ENCODE measurements at places on chromosomes 12 and 14.

DNA sequence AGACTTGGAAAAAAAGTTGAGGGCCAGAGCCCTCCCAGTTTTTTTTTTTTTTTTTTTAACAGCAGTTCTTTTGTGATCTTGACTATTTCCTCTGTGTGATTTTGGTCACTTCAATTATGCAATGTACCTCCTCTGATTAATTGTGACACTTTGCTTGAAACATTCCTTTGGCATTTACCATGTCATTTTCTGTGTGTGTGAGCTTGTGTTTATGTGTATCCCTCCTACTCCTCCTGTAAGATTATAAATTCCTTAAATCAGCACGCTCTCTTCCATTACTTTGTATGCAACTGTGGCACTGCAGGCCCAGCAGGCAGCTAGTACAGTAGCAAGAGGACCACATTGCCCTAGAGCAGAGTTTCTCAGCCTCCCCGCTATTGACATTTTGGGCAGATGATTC lies 33.2 kb upstream of the GALNT16 start:
- no peak for DNase-seq

DNA sequence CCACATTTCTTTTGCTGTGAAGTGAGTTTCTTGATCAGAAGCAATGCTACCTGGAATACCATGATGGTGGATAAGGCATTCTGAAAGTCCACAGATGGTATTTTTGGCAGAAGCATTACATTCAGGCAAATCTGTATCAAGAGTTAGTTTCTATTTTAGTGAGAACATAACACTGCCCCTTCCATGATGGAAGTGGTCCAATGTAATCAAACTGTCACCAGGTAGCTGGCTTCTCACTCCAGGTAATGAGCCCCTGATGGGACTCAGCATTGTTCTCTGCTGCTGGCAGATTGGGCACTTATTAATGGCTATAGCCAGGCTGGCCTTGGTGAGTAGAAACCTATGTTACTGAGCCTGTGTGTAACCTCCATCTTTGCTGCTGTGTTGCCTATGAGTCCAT lies 80.7 kb downstream of the KCNA5 start:
- no peak for DNase-seq

GRCh38 chr12:29769162-29769858 lies 14.4 kb downstream of the TMTC1 start:
- DNase-seq = peak; percentile 84

GRCh38 chr12:104494793-104495158 lies 38.0 kb downstream of the CHST11 start:
- peak; percentile 53 for DNase-seq

- no peak for DNase-seq
Observed at GRCh38 chr14:100165831-100166440, 6.5 kb upstream of the DEGS2 start.

GRCh38 chr12:8742501-8742900 lies 44.7 kb downstream of the RIMKLB start:
- peak; percentile 78 for DNase-seq

DNA sequence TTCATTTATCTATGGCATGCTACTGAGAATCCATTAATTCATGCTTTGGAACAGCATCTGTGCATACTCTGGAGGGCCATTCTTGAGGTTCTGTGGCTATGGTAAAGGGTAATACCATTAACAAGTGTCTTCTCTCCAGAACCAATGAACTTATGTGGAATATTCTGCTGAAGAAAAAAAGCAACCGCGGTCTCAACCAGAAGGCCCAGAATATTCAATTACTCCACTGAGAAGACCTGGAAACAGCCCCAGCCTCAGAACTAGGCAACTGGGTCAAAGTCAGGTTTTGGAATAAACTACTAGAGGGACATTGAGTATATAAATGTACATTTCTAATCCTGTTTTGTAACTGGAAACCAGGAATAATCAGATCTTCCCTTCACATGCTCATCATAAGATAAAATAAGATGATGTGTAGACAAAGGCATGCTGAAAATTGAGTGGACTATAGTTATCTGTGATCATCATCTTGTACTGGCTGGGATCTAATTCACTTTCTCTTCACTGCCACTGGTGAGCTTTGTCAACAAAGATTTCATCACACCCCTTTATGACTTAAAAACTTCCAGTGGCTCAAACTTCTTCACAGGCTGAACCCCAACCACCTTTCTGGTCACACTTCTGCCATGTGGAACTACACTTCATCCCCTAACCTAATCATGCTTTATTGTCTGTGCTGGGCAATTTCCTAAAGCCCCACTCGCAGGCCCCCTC lies 6.0 kb downstream of the SPTB start:
- no peak for DNase-seq

DNA sequence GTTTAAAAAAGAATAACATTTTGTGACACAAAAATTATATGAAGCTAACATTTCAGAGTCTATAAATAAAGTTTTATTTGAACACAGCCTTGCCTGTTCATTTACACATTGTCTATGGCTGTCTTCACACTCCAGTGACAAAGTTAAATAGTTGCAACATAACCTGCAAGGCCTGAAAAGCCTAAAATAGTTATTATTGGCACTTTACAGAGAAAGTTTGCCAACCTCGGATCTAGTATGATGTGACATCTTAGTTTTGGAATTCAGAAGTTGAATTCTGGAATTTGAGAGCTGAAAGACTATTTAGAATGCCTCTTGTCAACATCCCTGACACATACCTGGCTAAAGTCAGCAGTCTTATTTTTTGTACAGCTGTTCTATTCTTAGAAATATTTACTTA lies 68.3 kb downstream of the DYRK2 start:
- DNase-seq = peak; percentile 75

DNA sequence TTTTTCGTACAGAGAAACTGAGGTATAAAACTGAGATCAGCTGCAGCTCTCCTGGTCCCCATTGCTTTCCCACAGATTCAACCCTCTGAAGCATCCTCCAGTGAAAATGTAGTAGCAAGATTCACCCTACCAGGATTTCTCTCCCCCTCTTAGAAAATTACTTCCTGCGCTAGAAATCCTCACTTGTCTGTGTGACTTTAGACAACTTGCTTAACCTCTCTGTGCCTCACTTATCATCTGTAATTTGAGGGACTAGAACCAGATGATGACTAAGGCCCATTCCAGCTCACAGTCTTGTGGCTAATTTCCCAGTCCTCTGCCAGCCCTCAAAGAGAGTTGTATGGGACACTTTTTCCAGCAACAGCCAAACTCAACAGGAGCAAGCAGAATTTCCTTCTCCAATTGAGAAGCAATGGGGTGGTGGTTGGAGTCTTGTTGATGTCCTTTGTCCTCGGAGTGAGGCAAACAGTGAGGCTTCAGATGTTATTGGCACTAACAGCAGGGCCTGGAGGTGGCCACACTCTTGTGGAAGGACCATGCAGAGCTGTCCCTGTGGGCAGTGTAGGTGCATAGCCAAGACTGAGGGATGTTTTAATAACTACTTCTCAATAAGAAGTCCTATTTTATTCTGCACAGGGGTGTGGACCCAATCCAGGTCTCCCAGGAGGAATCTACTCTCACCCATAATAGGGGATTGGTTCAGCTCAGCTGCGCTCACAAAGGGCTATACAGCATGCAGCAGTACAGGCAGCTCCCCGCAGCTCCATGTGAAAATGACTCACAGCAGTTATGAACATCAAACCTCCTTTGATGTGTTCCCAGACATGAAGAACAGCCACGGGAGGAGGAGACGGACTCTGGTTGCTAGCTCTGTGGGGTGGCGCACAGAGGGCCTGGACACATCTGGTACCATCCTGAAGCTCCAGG lies 200.1 kb downstream of the DAD1 start:
- DNase-seq = no peak

- no peak for DNase-seq
Observed at GRCh38 chr12:40742041-40742440, 49.8 kb downstream of the CNTN1 start.

GRCh38 chr14:52189325-52189724 lies 78.2 kb upstream of the PTGDR start:
- peak; percentile 14 for DNase-seq

- no peak for DNase-seq
Observed at GRCh38 chr14:41498959-41499358, 107.7 kb upstream of the LRFN5 start.

DNA sequence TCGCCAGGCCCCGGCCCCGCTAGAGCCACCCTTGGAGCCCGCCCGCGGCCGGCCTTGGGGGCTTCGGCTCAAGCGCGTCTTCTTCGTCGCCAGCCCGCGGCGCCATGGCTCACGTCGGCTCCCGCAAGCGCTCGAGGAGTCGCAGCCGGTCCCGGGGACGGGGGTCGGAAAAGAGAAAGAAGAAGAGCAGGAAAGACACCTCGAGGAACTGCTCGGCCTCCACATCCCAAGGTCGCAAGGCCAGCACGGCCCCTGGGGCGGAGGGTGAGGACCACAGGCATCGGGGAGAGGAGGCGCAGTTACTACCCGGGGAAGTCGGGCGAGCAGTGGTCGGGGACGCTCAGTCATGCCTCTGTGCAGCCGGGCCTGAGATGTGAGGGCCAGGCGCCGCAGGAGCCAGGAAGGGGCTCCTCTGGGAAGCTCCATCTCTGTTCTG lies 573 bp downstream of the ARL6IP4 start:
- DNase-seq = peak; percentile 20

DNA sequence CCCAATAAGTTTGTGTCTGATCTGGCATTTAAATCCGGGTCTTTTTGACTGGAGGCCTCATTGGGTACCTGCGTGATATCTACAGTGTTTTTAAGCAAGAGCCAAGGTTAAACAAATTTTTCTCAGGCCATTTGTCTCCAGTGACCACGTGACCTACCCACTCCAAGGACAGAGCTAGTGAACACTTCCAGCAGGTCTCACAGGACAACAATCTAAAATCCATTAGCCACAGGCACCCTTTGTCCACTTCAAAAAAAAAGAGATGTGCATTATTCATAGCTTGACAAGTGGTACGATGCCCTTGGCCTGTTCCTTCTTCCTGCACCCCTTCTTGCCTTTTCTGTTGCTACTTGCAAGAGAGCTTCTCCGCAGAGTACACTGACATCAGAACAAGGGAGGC lies 109.6 kb upstream of the GSC start:
- DNase-seq = no peak

DNA sequence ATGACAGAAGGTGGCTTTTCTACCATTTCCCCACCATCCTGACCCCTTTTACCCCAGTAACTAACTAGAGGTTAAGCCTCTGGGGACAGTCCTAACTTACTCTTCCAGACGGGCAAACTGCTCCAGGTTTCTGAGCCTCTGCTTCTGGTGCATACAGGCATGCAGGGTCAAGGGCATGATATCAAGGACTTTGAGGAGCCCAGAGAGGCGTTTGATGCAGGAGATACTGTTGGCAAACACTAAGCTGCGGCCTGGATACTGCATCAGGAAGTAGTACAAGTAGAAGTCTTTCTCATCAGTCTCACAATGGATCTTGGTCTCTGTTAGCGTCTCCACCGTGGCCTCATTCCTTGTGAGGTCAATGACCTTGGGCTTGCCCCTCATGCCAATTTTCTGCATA lies 21.0 kb downstream of the DDX24 start:
- no peak for DNase-seq

GRCh38 chr12:10220398-10221077 lies 7.9 kb downstream of the GABARAPL1 start:
- DNase-seq = peak; percentile 63

DNA sequence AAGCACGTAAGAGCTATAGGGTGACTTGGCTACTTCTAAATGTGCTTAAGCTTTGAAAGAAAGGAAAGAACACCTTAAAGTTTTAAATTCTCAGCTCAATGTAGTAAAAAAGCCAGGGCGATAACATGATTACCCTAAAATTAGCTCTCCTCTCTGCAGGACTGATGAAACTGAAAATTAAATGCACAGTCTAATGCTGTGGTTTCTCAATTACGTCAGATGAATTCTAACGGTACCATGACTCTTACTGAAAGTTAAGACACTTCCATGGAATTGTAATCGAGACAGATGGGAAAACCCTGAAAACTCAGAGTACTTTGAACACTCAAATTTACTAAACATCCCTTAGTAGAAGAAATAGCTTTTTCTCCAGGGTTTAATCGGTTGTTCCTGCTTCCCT lies 25.9 kb upstream of the PRKD1 start:
- peak; percentile 36 for DNase-seq

DNA sequence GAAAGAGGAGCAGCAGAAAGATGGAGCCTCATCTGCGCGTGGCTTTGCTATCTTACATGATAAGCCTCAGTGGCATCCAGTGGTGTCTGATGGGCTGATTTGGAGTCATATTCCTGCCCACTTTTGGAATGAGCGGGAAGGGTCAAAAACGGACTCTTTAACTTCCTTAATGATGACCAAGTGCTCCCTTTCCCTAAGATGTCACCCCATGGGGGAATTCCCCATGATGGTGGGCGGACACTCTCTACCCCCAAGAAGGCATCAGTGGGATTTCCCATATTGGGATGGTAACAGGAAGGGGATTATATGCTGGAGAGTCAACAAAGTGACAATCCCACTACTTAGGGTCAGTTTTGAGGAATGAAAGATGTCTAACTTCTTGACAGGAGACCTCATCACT lies 110.9 kb downstream of the GPATCH2L start:
- DNase-seq = no peak

Data from fibroblast of gingiva (primary cell).